ENCODE measurements at places on chromosomes 3 and 15.

DNA sequence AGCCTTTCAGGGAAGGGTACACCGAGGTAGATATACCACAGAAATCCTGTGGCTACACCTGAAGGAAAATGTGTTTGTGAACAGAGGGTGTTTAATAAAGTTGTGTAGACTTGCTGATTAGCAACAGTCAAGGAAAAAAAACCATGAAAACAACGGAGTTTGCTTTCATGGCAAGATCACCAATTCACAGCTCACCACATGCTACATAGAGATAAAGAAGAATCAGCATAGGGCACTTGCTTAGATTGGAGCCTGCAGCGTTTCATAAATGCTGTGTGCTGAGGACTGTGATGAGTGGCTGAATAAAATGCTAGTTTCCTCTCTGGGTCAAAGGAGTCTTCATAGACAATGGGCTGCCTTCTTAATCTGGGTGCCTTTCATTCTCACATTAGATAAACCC is 257.6 kb downstream of the SLC9A9 start:
- DNase-seq, result no peak

DNA sequence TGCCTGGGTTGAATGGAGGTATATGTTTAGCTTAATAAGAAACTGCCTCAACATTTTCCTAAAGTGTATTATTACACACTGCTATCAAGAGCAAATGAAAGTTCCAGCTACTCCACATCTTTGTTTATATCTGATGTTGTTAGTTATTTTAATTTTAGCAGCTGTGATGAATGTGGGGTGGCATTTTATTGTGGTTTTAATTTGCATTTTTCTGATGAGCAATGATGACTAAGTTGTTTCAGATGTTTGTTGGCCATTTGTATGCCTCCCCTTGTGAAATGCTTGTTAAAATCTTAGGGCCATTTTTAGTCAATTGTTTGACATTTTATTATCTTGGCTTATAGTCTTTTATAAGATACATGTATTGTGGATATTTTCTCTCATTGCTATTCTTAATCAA is 260.4 kb upstream of the SLCO3A1 start:
- DNase-seq, result no peak

DNA sequence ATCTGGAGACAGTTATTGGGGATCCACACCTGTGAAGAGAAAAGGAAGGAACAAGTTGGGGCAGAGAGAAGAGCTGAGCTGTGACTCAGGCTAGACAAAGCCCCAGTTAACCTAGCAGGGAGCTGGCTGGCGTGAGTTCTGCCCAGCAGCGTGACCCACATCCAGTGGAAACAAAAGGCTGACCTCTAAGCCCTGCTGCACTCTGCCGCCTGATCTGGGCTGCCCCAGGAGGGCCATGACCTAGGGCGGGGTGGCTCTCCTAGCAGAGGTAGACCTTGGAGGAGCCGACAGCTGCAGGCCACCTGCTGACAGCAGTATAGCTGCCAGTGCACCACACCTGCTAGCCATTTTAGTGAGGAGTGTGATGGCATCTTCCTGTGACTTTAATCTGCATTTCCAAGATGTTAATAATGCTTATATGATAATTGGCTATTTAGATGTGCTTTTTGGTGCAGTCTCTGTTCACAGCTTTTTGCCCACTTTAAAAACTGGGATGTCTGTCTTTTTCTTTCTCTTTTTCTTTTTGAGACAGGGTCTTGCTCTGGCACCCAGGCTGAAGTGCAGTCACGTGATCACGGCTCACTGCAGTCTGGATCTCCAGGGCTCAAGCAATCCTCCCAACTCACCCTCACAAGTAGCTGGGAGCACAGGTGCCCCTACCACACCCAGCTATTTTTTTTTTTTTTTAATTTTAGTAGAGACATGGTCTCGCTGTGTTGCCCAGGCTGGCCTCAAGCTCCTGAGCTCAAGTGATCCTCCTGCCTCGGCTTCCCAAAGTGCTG is 78.1 kb downstream of the LSM3 start:
- no peak for DNase-seq

- DNase-seq, result no peak
Observed at GRCh38 chr15:49238342-49238741, 68.3 kb downstream of the GALK2 start.

DNA sequence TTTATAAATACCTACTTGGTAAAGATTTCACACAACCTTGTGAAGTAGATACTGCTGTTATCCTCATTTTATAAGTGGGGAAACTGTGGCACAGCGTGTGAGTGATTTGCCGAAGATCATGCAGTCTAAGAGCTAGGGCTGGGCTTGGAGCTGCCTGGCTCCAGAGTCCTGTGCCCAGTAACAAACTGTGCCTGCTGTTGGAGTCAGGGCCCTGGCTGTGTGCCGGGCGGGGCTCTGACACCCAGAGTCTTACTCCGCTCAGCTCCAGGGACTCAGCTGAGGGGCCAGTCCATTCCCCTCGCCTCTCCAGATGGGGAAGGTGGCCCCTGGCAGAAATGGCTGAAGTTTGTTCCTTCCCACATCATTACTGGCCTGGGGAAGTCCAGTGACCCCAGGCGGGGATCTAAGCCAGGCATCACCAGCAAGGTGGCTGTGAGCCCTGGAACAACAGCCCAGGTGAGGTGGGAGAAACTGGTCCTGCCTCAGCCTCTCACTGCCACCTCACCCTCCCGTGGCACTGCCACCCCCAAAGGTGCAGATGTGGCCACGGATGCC is 17.3 kb upstream of the PLXNA1 start:
- DNase-seq, result no peak

DNA sequence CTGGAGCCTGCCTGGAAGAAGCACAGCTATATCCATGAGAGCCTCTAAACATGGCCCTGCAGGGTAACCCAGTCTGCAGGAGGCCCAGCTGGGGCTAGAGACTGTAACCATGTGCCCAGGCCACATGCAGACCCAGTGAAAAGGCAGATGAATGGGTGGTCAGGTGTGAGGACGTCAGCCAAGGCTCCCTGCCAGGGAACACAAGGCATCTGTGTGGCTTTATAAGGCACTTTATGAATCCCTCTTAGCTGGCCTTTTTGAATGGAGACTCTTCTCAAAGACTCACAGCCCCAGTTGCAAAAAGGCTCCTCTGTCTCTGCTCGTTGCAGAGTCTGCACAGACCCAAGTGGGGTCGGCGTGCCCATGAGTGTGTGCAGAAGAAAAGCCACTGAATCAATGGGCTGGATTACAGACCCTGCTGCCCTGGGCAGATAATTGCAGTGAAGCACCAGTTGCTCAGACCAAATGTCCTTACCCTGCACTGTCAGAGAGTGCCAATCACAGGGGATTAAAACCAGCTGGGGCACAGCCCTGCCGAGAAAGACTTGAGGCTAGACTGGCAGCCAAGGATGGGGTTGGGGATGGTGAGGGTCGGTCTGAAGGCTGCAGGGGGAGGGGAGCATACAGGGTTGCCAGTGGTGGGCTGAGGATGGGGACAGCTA is 154.2 kb downstream of the RAB11A start:
- no peak for DNase-seq

- DNase-seq, result no peak
Observed at GRCh38 chr3:11950576-11950975, 53.6 kb upstream of the SYN2 start.

DNA sequence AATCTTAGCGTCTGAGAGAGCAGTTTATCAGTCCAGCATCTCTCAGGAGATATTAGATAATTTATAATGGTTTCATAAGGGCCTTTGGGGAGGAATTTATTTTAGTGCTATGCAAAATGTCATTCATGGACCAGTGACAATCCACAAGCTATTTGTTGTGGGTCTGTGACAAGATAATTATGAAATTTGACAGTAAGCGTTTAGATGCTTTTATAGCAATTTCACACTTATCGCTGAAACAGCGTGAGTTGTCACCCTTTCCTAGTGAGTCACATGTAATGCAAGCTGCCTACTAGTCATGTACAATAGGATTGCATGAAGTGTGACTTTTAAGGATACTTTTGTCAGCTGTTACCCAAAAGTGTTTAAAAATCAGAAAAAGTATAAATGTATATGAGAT is 315.6 kb upstream of the THBS1 start:
- no peak for DNase-seq

DNA sequence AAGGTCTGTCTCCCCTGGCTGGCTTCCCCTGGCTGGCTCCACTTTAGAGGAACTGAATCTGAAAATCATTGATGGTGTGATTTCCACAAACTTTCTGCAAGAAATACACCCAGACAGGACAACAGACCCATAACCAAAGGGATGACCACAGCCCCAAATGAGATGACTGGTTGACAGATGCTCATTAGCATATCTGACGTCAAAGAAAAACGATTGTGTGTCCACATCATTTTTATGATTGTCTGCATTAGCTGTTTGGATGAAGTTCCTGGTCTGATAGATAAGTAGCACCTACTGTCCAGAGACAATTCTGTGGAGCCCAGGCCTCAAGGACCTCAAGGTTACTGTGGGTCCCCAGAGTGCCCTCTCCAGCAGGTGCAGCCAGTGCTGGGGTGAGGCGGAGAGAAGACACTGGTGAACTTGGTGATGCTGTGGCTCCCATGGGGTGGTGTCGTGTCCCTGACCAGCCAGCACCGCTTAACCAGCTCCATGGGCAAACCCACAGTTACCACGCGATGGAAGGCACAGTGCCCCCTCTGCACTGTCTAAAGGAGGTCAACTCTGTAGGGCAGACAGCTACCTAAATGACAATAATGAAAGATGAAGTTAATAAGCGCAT is 127.4 kb downstream of the NSMCE3 start:
- no peak for DNase-seq

DNA sequence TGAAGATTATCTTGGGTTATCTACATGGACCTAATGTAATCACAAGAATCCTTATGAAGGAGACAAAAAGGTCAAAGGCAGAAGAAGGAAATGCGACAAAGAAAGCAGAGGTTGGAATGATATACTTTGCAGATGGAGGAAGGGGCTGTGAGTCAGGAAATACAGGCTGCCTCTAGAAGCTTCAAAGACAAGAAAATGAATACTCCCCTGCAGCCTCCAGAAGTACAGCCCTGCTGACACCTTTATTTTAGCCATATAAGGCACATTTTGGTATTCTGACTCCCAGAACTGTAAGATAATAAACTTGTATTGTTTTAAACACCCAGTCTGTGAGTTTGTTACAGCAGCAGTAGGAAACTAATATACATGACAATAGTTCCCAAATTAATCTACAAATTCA is 58.6 kb downstream of the SIDT1 start:
- no peak for DNase-seq

- no peak for DNase-seq
Observed at GRCh38 chr3:128503164-128503651, 10.2 kb upstream of the GATA2 start.

DNA sequence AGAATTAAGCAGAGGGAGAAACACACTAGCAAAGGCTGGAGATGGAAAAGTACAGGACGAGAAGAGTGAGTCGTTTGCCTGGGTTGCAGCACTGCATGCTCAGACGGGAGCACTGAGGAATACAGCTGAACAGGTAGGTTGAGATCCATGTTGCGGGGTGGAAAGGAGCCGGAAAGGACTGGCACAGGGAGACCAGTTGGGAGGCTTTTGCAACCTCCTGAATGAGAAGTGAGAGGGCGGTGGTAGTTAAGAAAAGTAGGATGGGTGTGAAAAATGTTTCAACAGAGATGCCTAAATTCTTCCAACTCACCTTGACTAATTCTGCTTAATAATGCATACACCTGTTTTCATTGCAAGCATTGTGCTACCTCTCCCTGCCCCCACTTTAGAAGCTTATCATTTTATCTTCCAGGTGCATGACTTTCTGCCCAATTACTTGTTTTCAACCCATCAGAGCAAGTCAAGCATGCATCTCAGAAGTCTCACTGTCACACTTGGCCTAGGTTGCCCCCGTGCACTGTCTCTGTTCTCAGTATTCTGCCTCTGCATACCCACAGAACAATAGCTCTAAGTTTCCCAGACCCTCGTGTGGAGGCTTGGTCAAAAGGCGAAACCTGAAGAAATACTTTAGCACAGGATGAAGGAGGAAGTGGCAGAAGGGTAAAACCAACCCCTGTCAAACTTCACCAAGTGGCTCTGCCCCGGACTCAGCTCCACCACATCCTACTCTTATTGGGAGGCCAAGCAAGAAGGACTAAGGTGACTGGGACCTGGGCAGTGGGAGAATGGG is 199.3 kb upstream of the BCL6 start:
- no peak for DNase-seq

GRCh38 chr3:16427103-16427965 is 86.2 kb downstream of the RFTN1 start:
- no peak for DNase-seq

- DNase-seq, result no peak
Observed at GRCh38 chr3:192901435-192901834, 16.2 kb downstream of the MB21D2 start.

DNA sequence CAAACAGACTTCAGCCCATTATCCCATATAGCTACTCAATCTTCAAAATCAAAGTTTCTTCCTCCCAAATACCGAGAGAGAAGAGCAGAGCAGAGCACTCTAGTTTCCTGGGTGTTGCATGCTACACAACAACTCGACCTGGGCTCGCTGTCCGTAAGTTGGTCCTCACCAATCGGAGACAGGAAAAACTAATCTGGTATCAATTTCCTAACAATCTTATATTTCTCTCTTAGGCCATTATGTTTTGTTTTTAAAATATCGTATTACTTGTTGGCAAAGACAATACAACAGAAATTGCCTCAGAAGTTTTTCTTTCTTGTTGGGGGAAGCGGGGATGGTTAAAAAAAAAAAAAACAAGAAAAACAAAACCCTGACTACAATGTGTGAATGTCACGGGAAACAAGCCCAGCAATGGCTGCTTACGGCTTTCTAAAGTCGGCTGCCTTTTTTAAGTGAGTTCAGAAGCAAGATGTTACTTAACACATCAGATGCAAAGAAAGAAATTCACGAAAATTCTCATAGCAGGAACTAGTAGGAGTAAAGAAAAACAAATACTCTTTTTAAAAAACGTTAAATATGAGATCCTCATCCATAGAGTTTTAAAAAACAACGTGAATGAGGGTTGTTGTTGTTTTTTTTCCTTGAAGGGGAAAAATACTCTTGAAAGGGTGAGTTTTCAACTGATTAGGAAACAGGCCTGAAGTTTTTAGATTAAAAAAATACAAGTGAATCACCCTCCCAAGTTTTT is 1.9 kb downstream of the VGLL4 start:
- DNase-seq, result no peak

GRCh38 chr15:41900526-41901380 is 6.9 kb upstream of the SPTBN5 start:
- DNase-seq, result no peak

- DNase-seq, result no peak
Observed at GRCh38 chr3:126415661-126416591, 21.2 kb downstream of the CFAP100 start.

DNA sequence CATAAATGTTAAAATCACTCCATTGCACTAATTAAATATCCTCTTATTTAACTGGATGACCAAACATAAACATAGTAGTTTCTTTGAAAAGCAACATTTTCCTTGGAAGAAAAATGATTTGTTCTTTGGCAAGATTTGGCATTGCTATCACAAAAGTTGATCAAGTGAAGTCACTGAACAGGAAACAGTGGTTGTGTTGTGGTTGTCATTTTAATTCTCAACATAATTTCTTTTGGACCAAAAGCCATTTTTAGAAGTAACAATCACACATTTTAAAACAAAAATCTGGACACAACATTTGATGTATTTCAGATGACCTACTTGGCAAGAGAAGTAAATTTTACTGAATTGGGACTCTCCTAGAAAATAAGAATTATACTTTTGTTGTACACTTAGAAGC is 872.3 kb downstream of the ROBO1 start:
- no peak for DNase-seq

All from activated T-cell treated with anti-CD3 and anti-CD28 coated beads for 4 hours (primary cell).